Astrocyte (in vitro differentiated cells and primary cell): ENCODE measurements at places on chromosomes 12 and 14.

DNA sequence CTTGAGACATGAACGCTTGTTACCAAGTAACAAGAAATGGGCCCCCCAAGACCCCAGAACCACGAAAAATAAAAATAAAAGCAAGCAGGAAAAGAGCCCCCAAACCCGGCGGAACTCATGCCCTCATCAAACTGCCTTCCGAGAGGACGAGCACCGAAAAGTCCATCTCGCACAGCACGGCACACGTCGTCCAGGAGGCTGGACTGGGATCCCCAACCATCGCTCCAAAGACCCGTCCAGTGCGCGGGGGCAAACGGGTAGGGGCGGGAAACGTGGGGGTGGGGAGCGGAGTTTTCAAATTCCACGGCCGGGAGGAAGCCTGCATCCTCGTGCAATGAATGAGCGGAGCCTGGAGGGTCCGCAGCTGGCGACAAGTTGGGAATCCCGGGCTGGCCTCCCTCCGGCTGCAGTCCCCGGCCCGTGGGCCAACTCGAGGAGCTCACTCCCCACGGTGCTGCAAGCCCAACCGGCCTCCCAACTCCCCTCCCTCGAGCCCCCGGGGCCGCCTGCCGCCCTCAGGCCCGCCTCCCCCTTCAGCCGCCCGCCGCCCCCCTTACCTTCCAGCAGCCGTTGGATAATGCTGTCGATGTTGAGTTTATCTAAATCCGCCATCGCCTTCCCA is 484 bp downstream of the PPP1CC start:
- DNase-seq: no peak

GRCh38 chr14:50534997-50535396 is 2.6 kb upstream of the MAP4K5 start:
- DNase-seq: no peak

GRCh38 chr12:76060111-76060510 is 24.4 kb downstream of the NAP1L1 start:
- DNase-seq: no peak

- no peak for DNase-seq
Measured at GRCh38 chr12:89980236-89980635, 271.6 kb upstream of the ATP2B1 start.

GRCh38 chr12:3594966-3595365 is 104.0 kb downstream of the PRMT8 start:
- DNase-seq: no peak

DNA sequence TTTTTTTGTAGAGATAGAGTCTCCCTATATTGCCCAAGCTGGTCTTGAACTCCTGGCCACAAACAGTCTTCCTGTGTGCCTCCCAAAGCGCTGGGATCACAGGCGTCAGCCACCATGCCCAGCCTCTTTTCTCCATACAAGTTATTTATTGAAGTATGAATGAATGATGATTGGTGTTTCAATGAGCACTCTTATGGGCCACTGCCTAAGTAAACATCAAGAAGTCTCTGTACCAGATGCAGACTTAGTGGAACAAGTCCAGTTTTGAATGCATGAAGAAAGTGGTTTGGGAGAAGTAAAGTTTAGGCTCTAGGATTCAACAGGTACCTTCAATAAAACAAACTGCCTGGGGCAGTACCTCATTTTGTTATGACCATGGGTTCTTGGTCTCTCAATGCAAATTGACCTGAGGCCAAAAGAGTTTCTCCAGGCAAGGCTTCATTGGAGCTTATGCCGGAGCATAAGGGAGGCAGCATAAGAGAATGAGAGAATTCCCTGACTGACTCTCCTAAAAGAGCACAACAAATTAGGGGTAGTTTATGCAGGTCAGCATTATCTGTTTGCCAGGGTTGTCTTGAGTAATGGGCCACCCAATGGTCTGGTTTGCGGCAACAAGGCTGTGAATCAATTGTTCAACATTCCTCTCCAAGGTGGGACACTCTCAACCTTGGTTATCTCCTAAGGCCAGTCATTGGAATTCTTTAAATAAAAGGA is 1.1 kb upstream of the GMFB start:
- no peak for DNase-seq

DNA sequence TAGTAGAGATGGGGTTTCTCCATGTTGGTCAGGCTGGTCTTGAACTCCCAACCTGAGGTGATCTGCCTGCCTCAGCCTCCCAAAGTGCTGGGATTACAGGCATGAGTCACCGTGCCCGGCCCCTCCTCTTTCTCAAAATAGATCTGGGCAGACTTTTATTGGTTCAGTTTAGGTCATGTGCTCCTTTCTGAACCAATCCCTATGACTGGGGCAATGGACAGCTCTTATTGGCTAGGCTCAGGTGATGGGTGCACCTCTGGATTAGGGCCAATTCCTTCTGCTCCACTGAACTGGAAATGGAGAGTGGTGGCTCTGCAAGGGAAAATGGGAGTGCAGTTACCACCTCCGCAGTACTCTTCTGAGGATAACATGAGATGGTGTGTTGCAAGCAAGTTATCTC is 6.2 kb upstream of the ATP6V0A2 start:
- no peak for DNase-seq

DNA sequence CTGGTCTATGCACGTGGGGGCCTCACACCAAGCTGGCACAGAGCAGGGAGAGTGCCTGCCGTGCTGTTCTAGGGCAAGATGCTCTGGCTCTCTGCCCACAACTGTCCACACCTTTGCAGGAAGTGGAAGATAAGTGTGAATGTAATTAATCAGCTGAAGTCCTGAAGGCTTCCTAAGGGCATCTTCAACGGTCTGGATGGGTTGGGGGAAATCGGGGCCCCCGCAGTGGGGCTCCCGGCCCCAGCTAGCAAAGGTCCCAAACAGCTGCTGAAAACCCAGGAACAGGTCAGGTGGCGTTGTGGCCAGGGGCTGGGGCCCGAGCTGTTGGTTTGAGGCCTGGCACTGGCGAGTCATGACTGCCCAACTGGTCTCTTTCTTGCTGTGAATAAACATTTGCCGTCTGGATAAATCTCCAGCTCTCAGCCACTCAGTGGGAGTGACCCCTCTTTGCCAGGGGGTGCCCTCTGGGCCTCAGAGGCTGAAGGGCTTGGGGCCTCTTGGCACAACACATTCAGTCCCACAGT is 6.7 kb upstream of the SLC25A29 start:
- DNase-seq: no peak

- DNase-seq: peak; percentile 37
Measured at GRCh38 chr12:32821710-32822109, 66.0 kb upstream of the YARS2 start.

DNA sequence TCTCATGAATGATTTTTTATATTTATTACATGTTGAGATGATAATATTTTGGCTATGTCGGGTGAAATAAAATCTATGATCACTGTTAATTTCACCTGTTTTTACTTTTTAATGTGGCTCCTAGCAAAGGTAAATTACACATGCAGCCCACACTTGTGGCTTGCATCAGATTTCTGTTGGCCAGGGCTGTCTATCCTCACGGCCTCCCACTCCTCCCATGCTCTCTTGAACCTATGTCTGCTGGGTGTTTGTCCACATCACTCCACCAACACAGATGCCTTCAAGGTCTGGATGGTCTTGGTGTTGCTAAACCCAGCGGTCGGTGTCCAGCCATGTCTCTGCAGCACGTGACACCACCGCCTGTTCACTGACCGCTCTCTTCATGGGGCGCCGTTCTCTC is 339.4 kb upstream of the FKBP4 start:
- no peak for DNase-seq

GRCh38 chr14:104427131-104427851 is 152.3 kb upstream of the C14orf180 start:
- DNase-seq: no peak

DNA sequence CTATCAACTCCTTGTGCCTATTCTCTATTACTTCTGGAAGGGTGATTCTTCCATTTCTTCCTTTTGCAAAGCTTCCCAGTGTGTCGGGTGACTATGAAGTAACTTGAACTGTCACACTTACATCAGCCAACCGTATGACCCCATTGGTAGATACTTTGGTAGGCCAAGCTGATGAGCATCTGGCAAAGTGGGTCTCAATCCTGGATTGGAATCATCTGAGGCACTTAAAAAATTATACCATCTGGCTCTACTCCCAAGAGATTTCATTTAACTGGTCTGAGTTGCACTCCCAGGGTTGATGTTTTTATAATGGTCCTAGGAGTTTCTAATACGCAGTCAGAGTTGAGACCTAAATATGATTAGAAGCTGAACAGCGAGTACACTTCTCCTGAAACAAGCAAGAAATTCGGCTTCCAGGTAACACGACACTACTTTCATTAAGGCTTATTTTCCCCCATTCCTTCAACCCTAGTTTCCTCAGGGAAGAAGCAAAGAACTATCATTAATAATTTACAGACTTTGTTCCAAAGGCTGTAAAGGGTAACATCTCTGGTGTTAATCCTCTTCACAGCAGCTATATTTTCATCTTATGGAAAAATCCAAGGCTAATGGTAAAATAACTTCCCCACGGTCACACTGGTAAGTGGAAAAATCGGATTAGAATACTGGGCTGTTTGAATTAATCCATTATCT is 76.8 kb downstream of the PDE6H start:
- no peak for DNase-seq

- no peak for DNase-seq
Measured at GRCh38 chr12:21910657-21911056, 30.6 kb downstream of the ABCC9 start.

DNA sequence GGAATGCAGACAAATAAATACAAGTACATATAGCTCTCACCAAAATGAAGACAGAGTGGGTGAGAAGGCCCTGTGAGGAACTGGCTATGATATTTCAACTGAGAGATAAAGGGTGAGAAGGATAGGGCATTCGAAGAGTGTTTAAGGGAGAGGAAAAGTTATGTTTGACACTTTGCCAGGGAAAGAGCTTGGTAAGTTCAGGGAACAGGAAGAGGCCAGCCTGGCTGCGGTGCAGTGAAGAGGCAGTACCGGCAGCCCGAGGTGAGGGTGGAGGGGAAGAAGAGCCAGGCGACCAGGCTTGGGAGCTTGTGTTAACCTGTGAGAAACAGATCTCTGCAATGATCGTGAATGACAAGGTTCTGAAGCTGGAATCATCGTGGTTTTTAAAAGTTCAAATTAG is 84.7 kb upstream of the RFX4 start:
- DNase-seq: peak; percentile 14

DNA sequence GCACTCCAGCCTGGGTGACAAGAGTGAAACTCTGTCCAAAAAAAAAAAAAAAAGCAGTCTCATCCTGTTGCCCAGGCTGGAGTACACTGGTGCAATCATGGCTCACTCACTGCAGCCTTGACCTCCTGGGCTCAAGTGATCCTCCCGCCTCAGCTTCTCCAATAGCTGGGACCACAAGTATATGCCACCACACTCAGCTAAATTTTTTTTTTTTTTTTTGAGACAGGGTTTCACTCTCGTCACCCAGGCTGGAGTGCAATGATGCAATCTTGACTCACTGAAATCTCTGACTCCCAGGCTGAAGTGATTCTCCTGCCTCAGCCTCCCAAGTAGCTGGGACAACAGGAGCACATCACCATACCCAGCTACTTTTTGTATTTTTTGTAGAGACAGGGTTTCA is 5.2 kb upstream of the CNPY2 start:
- DNase-seq: no peak

DNA sequence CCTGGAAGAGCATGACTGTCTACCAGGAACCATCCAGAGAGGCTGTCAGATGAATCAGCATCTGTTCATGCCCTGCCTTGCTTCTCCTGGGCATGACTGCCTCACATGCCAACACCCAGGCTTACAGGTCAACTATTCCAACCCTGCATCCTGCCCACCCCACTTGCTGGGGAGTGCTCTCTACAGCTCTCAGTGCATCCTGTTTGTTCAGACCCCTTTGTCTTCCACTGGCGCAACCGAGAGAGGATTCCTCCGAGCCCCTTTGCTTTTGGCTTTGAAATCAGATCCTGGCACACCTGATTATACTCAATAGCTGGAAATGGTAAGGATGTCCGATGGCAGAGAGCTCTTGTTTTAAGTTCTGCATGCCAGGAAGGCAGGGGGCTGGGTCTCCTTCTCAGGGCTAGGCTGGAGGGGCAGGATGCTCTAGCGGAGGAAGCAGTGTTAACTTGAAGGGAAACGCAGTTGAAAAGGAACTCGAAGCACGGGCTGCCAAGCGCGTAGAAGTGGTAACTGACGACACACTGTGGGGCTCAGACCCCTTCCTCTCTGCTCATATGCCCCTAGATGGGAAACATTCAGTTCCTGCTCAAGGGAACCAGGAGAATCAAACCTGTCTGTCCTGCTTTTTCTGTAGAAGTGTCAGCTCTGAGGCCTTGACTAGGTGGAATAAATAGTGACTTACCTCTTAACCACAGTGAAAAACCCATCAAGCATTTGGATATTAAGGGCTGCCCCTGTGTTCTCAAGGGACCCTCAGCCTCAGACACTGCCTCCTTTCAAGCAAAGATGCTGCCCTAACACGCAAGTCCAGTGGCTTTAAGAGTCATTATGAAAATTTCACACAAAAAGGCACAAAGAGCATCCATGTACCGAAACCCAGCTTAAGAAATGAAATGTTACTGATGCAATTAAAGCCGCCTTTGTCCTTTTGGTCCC is 297.5 kb downstream of the ZFP36L1 start:
- DNase-seq: no peak

DNA sequence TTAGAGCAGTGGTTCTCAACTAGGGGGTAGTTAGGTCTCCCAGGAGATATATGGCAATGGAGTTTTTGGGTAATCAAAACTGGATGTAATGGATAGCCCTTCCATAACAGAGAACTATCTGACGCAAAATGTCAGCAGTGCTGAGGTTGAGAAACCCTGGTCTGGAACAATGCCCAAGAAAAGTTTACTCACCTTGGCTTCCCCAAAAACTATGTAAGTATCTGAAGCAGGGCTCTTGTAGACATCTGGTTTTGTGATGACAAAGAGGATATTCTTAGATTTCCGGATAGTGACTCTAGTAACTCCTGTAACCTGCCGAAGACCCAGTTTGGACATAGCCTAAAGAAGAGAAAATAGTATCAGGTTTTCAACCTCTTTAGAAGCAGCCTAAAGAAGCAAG is 11.8 kb downstream of the NACA start:
- no peak for DNase-seq

DNA sequence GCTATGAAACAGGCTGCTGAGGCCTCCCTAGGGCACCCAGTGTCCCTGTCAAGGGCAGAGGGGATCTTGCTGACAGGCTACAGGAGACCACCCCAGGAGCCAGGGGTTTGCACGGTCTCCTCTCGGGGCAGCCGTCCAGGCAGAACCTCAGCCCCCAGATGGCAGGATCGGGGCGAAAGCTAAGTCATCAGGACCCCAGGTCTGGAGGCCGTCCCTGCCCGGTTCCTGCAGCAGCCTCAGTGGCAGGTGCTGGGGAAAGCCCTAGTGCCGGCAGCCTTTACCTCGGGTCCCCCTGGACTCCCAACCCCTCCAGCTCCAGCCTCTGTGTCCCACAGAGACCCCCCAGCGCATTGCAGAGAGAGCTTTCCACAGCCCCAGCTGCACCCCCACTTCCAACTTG is 103.8 kb upstream of the C14orf180 start:
- DNase-seq: no peak

DNA sequence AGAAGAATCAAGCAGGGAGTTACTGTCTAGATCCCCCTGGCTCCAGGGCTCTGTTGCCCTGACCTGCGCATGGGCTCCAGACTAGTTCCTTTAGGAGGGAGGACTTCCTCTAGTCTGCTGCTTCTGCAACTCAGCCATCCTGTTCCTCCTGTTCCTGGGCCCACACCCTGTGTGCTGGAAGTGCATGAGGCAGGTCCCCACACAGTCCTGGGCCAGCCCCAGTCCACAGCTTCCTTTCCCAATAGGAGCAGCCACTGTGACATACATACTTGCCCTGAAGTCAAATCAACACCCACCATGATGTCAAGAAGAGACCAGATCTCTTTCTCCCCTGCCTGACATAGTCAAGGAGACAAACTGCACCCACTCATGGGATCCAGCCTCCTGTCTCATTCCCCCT is 1.3 kb downstream of the SDR9C7 start:
- no peak for DNase-seq
